Activated CD8-positive, alpha-beta memory T cell treated with anti-CD3 and anti-CD28 coated beads for 1 hour (primary cell): ENCODE measurements at places on chromosomes 6 and 20.

GRCh38 chr6:89944826-89945407, 50.6 kb downstream of the GJA10 start:
- DNase-seq: no peak

- DNase-seq: no peak
Measured at GRCh38 chr20:11204926-11205768, 531.3 kb upstream of the JAG1 start.

DNA sequence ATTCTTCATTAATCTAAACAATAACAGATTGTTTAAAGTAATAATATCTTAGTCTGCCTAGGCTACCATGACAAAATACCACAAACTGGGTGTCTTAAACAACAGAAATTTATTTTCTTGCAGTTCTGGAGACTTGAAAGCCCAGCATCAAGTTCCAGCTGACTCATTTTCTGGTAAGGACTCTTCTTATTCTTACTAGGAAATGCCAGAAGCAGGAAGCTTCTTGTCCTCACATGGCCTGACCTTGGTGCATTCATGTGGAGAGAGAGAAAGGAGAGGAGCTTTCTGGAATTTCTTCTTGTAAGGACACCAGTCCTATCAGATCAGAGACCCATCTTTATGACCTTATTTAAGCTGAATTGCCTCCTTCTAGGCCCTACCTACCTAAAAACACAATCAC, 110.5 kb downstream of the ANKRD60 start:
- DNase-seq: no peak

GRCh38 chr20:18778690-18779392, 34.7 kb upstream of the SCP2D1 start:
- no peak for DNase-seq

GRCh38 chr6:52065621-52066020, 21.8 kb downstream of the PKHD1 start:
- DNase-seq: no peak

- no peak for DNase-seq
Measured at GRCh38 chr20:37541326-37541725, 13.7 kb upstream of the BLCAP start.

GRCh38 chr6:153787341-153787606, 251.8 kb upstream of the OPRM1 start:
- no peak for DNase-seq

DNA sequence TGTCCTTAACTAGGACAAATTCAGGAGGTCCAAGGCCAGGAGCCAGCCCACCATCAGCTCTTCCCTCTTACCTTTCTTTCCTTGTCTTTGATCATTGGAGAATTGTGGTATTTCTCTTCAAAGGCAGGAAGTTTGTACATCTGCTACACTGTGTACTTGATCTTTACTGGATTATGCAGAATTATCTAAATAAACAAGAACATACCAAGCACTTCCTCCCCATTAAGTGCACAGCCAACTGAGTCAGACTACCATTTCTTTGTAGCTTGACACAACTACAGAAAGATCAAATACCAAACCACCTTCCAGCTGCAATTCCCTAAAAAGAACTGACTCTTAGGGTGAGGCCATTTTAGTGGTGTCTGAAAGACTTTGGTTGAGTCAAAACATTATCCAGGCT, 195.1 kb downstream of the HDGFL1 start:
- DNase-seq: no peak

- no peak for DNase-seq
Measured at GRCh38 chr6:25061289-25061936, 125.7 kb upstream of the RIPOR2 start.

DNA sequence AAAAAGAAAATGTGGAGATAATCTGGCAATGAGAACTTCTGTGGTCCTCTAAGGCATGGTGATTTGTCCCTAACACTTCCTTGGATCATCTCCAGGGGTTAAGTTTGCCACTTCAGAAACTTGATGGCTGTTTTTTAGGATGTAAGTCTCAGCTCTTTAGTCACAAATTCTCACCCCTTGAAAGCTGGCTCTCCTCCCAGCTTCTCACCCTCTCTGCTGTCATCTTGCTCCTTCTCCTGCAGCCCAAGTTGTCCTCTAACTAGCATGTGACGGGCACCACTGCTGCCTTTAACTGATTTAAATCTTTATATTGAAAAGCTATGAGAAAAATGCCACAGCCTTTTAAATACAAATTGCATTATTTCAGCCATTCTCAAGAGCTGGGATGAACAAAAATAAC, 107.8 kb downstream of the MAP3K5 start:
- no peak for DNase-seq

GRCh38 chr20:7879883-7880282, 60.4 kb downstream of the HAO1 start:
- DNase-seq: no peak

DNA sequence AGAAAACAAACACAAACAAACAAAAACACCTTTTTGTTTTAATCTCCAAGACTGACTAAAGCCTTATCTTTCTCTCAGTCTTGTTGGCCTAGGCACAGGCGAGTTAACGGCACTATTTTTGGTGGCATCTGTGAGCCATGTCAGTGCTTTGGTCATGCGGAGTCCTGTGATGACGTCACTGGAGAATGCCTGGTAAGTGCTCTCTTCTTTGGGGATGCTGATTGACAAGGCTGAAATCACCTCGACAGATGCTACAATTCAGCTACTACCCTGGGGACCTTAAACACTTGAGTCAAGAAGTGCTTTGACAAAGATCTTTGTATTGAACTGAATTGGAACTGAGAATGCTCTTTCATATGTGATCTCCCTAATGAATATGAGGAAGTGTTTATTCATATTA, 384.1 kb downstream of the LAMA2 start:
- no peak for DNase-seq

- no peak for DNase-seq
Measured at GRCh38 chr6:154039231-154039842, at the start of gene OPRM1. Gene OPRM1 (plus strand): TSS chr6:154039240. CDS start chr6:154039545, 305 bp downstream.

- no peak for DNase-seq
Measured at GRCh38 chr6:67883500-67884366, 751.3 kb upstream of the ADGRB3 start.

- no peak for DNase-seq
Measured at GRCh38 chr20:9144643-9145042, 75.8 kb downstream of the PLCB4 start.

- no peak for DNase-seq
Measured at GRCh38 chr20:39874049-39874893, 814.8 kb downstream of the MAFB start.

- no peak for DNase-seq
Measured at GRCh38 chr6:153511896-153512496, 380.9 kb upstream of the RGS17 start.

- no peak for DNase-seq
Measured at GRCh38 chr6:146955570-146955969, 248.6 kb upstream of the STXBP5 start.

GRCh38 chr6:70667256-70667710, 400 bp upstream of the SMAP1 start:
- DNase-seq: no peak

DNA sequence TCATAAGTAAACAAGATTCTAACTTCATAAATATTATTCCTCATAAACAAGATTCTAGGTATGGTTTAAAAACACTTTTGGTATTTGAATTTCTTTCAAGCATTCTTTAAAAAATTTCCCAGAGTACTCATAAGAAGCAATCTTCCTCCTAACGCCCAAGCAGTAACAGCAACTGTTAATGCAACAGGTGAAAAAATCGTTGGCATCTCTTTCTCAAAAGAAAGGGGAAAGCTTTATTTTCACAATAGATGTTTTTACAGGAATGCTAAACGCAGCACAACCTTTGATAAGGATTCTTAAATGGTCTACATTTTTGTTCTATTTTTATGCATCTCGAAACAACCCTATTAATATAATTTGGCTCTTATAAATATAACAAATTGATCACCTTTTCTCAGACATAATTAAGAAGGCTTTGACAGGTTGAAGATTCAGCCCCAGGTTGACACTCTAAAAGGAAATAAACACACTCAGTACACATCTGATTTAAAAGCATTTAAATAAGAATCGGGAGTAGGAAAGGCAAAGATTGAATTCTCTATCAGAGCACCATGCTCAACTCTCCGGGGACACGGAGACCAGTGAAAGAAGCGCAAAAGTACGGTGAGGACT, 634 bp downstream of the AHI1 start:
- DNase-seq: no peak

DNA sequence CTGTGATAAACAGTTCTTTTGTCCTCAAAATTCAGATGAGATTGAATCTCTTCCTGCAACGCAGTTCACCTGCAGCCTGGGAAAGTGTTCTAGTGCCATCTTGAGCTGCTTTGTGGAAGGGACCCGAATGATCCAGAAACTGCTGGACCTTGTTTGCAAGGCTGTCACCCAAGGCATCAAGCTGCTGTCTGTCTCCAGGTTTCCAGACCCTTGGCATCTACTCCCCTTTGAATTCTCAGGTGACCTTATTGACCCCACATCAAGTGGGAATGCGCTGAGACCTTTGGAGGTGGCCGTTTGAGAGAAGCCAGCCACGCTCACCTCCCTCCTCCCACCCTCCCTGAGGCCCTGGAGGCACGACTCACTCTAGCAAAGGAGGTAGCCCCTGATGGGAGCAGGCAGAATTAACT, 112.5 kb downstream of the EDN3 start:
- no peak for DNase-seq

GRCh38 chr6:83310046-83310445, 116.9 kb downstream of the RWDD2A start:
- no peak for DNase-seq

GRCh38 chr20:7866285-7866684, 74.0 kb downstream of the HAO1 start:
- no peak for DNase-seq

GRCh38 chr6:106870069-106870468, 104.5 kb downstream of the CD24 start:
- no peak for DNase-seq

DNA sequence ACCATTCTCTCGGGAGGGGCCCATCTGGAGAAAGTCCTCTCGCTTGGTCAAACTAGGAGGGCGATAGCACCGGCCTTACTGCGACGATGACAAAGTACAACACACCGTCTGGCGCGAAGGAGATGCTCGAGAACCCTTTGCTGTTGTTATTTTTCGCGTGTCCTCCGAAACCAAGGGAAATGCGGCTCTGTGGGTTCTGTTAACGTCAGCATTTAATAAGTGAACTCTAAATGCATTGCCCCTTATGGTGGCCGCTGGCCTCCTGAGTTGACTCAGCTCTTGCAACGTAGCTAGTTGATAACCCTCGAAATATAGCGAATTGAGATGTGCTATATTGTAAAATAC, 577 bp upstream of the SCAND1 start:
- DNase-seq: no peak
